HEK293T (cell line): ENCODE measurements at places on chromosomes 12 and 14.

DNA sequence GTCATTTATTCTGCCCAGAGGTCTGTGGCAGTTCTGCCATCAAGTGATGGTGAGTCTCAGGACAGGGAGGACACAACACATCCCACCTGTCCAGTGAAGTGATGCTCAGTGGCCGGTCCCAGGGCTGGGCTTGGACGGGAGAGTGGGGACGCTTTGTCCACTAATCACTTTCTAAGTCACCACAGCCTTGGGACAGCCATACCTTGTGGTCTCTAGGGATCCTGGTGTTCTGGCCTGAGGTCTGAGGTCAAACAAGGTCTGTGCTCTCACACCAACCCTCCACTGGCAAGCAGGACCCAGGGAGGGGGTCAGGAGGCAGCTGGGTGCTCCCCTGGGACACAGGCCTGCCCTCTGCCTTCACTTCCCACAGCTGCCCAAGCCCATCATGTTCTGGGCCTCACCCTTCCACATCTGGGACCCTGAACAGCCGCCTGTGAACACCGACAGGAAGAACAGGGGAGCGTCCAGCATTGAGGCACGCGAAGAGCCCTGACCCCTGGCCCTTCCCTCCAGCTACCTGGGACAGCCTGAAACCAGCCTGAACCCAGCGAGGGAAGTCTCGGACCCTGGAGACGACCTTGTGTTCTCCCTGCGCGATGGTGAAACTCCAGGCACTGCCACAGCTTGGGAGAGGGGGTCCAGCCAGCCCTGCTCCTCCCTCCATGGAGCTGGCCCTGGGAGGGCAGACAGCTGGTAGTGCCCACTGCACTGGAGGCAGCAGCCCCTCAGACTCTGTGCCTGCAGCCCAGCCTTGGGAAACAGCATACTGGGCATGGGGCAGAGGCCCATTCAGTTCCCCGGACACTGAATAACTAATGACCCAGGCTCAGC is 19.7 kb upstream of the GPR132 start:
- DNase-seq, result no peak

DNA sequence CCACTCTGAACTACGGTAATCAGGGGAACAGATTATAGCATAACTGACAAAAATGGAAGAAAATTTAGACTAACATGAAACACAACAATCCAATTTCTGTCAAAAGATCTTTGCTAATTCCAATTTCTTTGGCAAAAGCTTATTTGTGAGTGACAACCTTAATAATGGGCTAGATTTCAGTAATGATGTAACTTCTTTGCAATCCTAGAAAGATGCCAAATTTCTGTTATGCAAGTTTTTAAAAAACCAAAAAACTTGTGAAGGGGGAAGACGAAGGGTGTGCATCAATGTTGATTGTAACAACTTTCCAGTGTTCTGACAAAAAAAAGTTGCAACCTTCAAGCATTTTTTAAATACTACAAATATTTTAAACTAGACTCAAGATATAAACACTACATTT is 59.9 kb downstream of the DICER1 start:
- no peak for DNase-seq

DNA sequence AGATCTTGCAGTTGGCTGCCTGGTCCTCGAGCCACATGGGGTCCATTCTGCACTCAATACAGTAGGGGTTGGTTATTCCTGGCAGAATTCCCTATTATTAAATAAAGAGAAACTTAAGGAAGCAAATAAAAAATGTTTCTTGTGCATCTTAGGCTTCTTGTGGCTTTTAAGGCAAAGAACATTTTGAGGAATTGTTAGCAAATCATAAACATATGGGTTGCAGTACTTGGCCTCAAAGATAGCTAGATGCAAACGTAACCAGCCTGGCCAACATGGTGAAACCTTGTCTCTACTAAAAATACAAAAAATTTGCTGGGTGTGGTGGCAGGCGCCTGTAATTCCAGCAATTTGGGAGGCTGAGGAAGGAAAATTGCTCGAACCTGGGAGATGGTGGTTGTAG is 50.8 kb upstream of the KCNA5 start:
- DNase-seq, result no peak

- no peak for DNase-seq
Observed at GRCh38 chr12:49147384-49147783, 16.2 kb upstream of the TUBA1B start.

DNA sequence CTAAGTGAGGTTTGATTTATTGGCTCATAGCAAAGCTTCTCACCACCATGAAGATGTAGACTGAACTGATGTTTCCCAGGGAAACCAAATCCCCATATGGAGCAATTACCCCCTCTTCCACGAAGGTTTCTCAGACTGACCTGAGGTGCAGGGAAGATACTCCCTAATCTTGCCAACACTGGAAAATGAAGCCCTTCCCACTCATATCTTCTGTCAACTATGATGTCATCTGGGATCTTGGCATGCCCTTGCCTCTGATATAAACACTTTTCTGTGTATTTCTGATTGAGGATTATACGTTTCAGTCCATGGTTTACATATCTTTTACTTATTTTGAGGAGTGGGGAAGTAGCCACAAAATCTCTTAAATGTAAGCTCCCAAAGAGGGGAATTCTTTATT is 14.1 kb upstream of the CISTR start:
- no peak for DNase-seq

GRCh38 chr14:28652782-28653181 is 113.8 kb upstream of the FOXG1 start:
- DNase-seq, result no peak

DNA sequence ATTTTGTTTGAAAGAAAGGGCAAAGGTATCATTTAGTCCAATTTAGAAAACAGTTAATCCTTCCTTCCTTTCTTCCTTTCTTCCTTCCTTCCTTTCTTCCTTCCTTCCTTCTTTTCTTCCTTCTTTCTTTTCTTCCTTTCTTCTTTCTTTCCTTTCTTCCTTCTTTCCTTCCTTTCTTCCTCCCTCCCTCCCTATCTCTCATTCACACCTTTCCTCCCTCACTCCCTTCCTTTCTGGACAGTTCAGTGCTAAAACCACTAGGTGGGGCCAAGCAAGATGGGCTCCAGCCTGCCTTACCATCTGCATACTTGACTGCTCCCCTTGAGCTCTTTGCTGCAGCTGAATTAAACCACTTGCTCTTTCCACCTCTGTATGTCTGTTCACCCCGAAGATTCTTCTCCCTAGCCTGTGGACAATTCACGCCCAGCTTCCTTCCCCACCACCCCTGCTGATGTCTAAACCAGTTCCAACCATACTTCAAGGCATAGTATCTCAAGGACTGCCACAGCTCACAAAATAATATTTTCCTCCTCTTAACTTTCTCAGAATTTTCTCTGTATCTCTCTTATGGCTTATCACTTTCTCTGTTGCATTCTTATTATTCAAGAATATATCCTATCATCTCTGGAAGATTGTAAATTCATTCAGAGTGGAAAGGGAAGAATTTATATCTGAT is 78.0 kb downstream of the DBX2 start:
- peak; percentile 50 for DNase-seq

DNA sequence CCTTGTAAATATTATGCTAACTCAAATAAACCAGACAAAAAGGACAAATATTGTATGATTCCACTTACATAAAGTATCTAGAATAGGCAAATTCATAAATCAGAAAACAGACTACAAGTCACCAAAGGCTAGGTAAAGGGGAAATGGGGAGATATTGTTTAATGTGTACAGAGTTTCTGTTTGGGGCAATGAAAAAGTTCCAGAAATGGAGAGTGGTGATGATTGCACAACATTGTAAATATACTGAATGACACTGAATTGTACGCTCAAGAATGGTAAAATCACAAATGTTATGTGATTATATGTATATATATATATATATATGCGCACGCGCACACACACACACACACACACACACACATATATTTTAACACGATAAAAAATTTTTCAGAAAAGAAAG is 182.5 kb downstream of the SLC2A13 start:
- DNase-seq, result no peak

GRCh38 chr14:89586258-89587135 is 169.5 kb upstream of the FOXN3 start:
- no peak for DNase-seq
